ENCODE measurements at places on chromosomes 4 and X.

DNA sequence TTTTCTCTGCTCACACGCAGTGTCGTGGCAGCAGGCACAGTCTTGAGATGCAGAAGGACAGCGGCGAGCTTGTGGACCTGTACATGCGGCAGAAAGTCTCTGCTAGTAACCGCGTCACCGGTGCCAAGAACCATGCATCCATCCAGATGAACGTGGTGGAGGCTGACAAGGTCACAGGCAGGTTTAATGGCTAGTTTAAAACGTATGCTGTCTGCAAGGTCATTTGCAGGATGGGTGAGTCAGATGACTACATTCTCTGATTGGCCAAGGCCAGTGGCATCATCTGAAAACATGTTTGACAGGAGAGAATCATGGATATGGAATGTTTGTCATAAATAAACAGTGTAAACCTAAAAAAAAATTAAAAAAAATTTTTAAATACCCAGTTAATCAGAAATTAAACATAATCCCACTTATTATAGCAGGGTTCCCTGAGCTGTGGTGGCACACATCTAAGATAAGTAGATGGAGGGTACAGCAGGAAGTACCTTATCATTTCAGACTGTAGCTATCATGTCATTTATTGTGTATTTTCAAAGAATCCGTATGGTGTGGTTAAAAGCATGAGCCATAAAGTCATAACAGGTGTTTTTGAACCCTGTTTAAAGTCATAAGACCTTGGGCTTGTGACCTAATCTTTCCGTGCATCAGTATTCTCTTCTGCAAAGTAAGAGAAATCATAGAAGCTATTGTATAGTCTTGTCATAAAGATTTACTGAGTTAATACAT lies 7.5 kb upstream of the BMP2K start:
- DNase-seq: no peak

GRCh38 chr4:79015411-79015810 lies 76.2 kb upstream of the PAQR3 start:
- DNase-seq: no peak

GRCh38 chr4:139958739-139959098 lies 195.3 kb downstream of the MAML3 start:
- DNase-seq: no peak

GRCh38 chrX:94854251-94854650 lies 1180.2 kb downstream of the FAM133A start:
- DNase-seq: no peak
